NB4 (cell line): ENCODE measurements at places on chromosomes 11 and 22.
A peak's percentile ranks its signal among the peaks of the same experiment; 100 is the strongest.

DNA sequence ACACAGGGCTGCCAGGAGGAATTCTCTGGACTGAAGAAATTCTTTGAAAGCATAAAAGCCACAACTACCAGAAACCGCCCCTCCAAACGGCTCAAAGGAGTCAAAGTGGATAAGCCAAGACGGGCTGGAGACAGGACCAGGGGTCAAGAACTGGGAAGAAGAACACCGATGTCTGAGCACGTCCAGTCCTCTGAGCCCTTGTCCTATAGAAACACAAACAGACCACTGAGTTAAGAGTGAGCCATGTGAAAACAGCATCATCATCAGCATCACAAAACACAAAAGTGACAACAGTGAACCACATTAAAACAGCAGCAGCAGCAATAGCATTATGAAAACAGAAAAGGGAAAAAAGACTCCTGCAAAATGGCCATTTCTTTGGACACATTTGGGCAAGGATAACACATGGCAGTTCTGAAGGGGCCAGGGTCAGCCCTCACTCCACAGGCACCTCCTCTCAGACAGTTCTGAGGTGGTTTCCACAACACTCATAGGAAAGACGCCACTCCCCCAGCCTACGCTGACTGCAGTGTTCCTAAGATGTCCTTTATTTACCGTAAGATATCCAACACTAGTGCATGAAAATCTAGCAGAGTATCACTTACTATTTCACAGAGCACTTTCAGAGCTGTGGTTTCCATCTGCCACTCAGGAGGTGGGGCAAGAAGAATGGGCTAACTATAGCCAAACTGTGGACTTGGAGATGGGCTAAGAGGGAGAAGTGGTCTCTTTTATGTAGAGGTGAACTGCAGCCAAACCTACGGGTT is 28.6 kb upstream of the YPEL1 start:
- DNase-seq: no peak

GRCh38 chr11:109106151-109106906 is 315.7 kb upstream of the C11orf87 start:
- no peak for DNase-seq

GRCh38 chr11:2645779-2646118 is 54.0 kb downstream of the KCNQ1OT1 start:
- no peak for DNase-seq

DNA sequence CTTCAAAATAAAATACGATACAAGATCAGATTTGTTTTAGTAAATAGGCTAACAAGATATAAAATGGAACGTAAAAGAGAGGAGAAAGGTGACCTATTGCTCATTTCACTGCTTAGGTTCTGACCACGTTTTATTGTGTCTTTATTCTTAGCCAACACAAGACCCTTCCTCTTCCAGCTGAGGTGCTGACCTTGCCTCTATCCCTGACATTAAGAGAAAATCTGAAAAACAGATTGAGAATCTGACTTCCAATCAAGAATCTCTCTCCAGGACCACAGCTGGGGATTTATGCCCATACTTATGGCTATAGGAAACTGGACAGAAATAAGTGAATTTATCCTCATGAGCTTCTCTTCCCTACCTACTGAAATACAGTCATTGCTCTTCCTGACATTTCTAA is at the start of gene OR10A5:
Gene OR10A5 (plus strand): TSS at position 301 of the 400 bp plus-strand sequence. CDS start 0 bp downstream, at position 301.
- DNase-seq: no peak

- DNase-seq: peak; percentile 93
These were observed 36.3 kb downstream of the BCR start for GRCh38 chr22:23216461-23217170.

DNA sequence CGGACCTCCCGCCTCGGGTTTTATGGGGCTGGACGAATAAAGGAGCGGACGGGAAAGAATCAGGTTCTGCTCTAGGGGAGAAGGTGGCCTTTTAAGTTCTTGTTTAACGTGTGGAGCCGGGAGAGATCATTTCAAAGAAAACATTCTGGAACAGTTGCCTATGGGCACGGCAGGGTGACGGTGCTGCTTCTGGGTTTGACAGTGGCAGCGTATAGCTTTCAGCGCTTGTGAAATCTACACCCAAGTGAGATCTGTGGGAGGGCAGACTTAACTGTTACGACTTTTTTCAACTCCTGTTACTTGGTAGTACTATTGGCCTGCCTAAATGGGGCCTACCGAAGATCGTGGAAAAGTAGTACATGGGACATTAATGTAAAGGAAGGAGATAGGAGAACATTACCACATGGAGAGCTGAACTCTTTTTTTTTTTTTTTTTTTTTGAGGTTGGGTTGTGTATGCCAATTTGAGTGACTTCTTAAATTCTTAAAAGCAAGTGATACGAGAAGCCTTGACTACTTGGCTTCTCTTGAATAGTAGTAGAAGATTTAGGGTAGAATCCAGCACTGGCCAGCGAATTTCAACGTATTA is 743 bp downstream of the USP47 start:
- DNase-seq: peak; percentile 90

GRCh38 chr11:126862664-126863243 is 137.8 kb downstream of the KIRREL3 start:
- no peak for DNase-seq
